ENCODE measurements at places on chromosomes 6 and 20.

GRCh38 chr6:90021711-90022110 lies 127.4 kb downstream of the GJA10 start:
- ATAC-seq, result no peak

DNA sequence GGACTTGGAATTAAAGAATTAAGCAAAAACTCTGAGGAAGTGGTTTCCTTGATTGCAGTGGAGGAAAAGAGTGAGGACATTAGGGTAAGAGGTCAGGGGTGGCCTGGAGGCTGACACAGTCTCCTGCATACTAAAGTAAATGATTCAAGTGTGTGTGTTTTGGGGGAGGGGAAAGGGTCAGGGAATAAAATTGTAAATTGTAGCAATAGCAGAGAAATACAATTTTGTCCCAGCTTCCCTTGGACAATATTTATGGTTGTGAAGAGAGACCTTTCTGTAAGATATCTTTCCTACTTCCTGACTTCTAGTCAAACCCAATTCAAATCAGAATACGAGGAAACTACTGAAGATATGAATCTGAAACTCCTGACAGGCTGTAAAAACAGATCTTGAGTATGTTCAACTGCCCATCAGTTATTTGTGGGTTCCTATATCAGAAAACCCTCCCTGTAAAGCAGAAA lies 143.4 kb upstream of the HMGN3 start:
- no peak for ATAC-seq

GRCh38 chr6:45637056-45637455 lies 259.3 kb upstream of the SUPT3H start:
- no peak for ATAC-seq

DNA sequence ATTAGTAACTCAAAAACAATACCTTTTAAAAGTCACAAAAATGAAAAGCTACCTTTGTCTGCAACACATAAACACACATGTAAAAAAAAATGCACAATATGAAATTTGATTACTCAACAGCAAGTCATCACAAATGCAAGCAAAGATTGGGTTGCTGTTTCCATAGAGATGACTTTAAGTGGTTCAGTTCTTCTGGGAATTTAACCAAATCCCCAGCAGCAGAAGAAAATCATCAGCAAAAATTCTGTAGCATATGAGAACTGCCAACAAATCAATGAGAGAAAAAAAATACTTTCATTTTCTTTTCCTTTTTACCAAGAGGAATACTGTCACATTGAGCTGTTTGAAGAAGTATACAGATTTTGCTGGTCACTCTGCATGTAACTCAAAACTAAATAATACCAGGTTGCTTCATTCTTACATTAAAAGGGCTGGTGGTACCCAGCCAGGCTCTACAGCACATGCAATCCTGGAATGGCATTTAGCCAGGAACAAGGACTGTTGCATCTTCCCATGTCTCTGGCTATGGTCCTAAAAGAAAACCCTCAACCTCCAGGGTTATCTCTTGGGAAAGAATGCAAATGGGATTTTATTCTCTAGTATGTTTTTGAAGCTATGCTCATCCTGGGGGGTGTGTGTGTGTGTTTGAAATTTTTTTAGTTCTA lies 158.3 kb downstream of the OPRM1 start:
- ATAC-seq, result no peak

- no peak for ATAC-seq
Measured at GRCh38 chr20:51854921-51855320, 52.6 kb upstream of the SALL4 start.

GRCh38 chr6:114342826-114343781 lies at the start of gene HS3ST5:
Gene HS3ST5 (minus strand): TSS chr6:114343023. CDS start chr6:114062845, 280,178 bp downstream.
- peak; percentile 62 for ATAC-seq

GRCh38 chr20:58889334-58889760 lies 36.8 kb downstream of the GNAS start:
- no peak for ATAC-seq

- ATAC-seq, result no peak
Measured at GRCh38 chr6:170376386-170377043, 70.0 kb downstream of the FAM120B start.

DNA sequence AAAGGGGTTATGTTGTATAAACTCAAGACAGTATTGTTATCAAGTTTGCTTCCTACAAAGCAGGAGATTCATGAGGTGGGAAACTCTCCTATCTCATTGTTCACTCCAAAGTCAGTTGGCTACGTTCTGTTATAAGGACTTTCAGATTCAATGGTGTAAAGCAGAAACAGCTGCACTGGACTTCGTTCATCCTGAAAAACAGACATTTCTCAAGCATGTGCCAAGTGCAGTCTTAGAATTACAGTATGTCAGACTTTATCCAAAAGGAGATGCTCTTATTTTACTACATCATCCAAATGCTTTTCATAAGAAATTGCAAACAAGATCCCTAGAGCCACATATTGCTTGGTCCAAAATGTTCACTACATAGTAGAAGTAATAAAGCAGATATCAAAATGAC lies 14.9 kb downstream of the COL21A1 start:
- no peak for ATAC-seq

Measured in motor neuron (in vitro differentiated cells).